ENCODE measurements at places on chromosomes 1 and 21. TPM values are rescaled to one million over a fixed set of nuclear protein-coding genes. Genes with fewer than 3 reads are reported as not detected.

The DMBX1 gene
- not detected for total RNA-seq

The THEM5 gene
- not detected for total RNA-seq

The DENND2C gene
- total RNA-seq = 3.7 TPM

The KLHDC8A gene
- not detected for total RNA-seq

The S100A7 gene
- total RNA-seq = not detected

Data from regular cardiac myocyte (primary cell).